ENCODE measurements at places on chromosomes 5 and 9.

GRCh38 chr9:8648271-8648845 is 848.8 kb upstream of the DMAC1 start:
- DNase-seq = no peak

DNA sequence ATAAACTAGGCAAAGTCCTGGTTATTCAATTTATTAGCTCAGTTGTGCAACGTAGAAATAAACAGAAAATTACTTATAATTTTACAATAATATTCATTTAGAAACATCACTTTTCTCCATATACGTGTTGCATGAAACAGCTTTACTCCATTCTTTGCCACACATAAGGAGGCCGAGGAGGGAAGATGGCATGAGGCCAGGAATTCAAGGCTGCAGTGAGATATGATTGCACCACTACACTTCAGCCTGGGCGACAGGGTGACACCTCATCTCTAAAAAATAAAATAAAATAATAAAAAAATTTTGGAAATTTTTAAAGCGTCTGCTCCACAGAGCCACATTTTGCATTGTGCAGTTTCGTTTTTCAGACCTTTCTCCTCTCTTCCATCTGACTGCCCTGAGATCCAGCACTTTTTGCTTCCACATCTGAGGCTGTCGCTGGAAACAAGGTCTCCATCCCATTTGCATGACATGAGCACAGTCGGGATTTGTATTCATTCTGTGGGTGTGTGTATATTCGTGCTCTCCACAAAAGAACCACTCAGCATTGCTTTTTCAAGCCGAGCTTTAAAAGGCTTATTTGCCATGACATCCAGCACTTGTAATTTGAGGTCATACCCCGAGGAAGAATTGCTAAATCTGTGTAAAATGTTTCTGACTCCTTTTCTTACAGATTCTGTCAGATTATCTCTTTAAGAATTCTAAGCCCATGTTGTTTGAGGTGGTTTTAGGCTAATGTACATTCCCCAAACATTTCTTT is 98.6 kb upstream of the MSX2 start:
- DNase-seq = no peak

GRCh38 chr9:35732800-35733541 is 505 bp downstream of the CREB3 start:
- no peak for DNase-seq

DNA sequence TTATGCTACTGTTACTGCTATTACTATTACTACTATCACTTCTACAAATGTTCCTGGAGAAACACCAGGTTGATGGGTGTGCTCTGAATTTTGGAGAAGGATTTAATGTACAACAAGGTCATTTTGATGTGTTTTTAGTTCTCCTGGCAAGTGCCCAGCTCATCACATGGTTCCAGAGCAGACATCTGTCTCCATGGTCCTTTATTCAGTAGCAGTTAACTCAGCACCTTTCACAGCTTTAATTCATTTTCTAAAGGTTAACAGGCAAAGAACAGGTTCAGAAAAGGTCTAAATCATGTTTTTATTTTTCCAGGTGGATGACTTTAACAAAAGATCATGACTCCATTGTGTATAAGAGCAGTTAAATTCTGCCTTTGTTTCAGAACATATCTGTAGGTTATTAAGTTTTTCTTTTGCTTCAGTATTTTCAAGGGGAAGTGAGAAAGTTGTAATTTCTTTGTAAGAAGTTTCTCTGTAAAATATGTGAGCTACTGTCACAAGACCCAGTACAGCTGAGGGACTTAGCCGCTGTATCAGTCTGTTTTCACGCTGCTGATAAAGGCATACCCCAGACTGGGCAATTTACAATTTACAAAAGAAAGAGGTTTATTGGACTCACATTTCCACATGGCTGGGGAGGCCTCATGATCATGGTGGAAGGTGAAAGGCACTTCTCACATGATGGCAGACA is 41.9 kb downstream of the MTRR start:
- no peak for DNase-seq

GRCh38 chr9:37342493-37342892 is 80.0 kb upstream of the GRHPR start:
- no peak for DNase-seq

DNA sequence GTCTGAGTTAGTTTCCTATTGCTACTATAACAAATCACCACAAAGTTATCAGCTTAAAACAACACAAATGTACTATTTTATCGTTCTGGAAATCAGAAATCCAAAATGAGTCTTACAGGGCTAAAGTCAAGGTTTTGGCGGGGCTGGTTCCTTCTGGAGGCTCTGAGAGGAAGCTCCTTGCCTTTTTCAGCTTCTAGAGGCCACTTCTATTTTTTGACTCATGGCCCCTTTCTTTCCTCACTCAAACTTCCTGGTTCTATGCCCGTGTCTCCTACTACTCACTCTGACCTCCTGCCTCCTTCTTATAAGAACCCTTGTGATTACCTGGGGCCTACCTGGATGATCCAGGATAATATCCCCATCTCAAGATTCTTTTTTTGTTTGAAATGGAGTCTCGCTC is 48.2 kb downstream of the GABBR2 start:
- DNase-seq = no peak

GRCh38 chr5:27458287-27458686 is 419.9 kb upstream of the CDH9 start:
- no peak for DNase-seq
